ENCODE measurements at places on chromosomes 4 and X. TPM values are rescaled to one million over a fixed set of nuclear protein-coding genes. Genes with fewer than 3 reads are reported as not detected.

Gene RASSF6
- polyA plus RNA-seq: 1.8 TPM

Gene CTAG1B
- not detected for polyA plus RNA-seq

Gene GRID2
- polyA plus RNA-seq: not detected

Gene SGMS2
- 8.0 TPM for polyA plus RNA-seq

Gene MAGEA11
- polyA plus RNA-seq: not detected
